ENCODE measurements at places on chromosomes 4 and X.
A peak's percentile ranks its signal among the peaks of the same experiment; 100 is the strongest.

DNA sequence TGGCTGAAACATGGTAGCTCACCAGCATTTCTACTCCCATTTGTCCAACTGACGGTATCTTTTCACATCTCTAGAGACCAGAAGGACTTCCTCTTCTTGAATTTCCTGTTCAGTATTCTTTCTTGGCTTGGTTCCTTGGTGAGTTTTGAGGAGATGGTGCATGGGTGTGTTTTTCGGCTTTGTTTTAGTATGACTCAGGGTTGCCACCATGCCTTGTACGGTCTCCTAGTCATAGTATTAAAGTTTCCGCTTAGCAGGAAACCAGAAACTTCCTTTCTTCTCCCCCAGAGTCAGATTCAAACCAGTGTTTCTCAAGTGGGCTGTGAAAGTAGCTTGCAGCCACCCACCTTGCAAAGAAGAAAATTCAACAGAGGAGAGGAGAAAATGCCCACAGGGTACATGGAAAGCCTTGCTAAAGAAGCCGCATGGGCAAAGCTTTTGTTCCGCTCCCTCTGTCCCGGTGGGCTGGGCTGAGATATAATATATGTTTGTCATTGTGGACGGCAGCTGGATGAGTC is 5.7 kb downstream of the CD99 start:
- DNase-seq: no peak

DNA sequence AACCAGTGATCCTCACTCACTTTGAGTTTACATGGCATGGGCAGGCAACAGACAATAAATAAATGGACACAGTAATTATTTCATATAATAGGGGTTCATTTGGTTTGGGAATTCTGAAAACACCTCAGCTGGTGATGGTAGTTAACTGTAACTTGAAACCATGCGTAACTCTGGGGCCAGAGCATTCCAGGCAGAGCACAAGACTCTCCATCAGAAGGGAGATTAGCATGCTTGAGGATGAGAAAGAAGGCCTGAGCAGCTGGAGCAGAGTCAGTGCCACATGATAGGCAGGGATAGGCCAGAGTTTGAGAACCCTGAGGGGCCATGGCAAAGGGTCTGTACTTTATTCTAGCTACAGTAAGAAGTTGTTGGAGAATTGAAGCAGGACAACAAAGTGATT is 56.3 kb upstream of the CXCL8 start:
- DNase-seq: no peak

DNA sequence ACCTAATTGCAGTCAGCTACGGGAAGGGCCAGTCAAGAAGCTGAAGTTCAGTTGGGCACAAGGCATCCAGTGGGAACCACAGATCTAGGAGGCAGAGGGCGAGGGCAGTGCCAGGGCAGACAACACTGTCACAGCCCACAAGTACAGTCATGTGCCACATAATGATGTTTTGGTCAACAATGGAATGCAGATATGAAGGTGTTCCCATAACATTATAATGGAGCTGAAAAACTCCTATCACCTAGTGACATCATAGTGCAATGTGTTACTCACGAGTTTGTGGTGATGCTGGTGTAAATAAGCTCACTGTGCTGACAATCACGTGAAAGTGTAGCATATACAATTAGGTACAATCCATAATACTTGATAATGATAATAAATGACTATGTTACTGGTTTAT is 4.5 kb upstream of the TMEM255A start:
- no peak for DNase-seq

- no peak for DNase-seq
These were observed 31.5 kb downstream of the PALLD start for GRCh38 chr4:168528131-168528949.

- DNase-seq: no peak
These were observed 13.7 kb downstream of the RASSF6 start for GRCh38 chr4:73606465-73606974.

GRCh38 chrX:116413273-116413672 is 23.1 kb upstream of the SLC6A14 start:
- DNase-seq: no peak

- DNase-seq: no peak
These were observed 73.9 kb downstream of the NSG1 start for GRCh38 chr4:4460759-4461158.

- DNase-seq: no peak
These were observed 384.3 kb upstream of the ACTRT1 start for GRCh38 chrX:128436397-128437103.

DNA sequence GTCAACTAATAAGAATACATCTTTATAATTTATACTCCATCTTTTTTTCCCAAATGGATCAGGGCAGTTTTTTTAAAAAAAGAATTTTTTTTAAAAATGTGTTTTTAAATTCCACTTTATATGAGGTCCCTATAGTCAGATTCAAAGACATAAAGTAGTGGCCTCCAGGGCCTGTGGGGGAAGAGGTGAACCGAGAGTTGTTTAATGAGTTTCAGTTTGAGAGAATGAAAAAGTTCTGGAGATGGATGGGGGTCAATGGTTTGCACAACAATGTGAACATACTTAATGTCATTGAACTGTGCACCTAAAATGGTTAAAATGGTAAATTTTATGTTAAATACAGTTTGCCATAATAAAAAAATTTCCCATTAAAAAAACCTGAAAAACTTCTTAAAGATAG is 53.8 kb downstream of the ZNF827 start:
- DNase-seq: no peak

GRCh38 chr4:137576446-137576845 is 44.2 kb upstream of the PCDH18 start:
- DNase-seq: no peak

GRCh38 chrX:149274516-149275105 is 230.5 kb downstream of the IDS start:
- no peak for DNase-seq

DNA sequence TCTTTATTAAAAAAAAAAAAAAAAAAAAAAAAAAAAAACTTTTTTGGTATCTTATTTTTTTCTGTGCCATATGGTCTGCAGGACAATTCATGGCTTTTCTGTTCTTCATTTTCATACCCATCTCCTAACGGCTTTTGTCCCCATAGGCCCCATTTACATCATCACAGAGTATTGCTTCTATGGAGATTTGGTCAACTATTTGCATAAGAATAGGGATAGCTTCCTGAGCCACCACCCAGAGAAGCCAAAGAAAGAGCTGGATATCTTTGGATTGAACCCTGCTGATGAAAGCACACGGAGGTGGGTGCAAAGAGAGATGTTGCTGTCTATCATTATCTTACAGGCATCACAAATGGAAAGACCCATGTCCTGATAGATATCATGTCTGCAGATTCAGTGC is 49.1 kb downstream of the PDGFRA start:
- no peak for DNase-seq

GRCh38 chrX:10120331-10120730 is 36.4 kb upstream of the CLCN4 start:
- no peak for DNase-seq

- no peak for DNase-seq
These were observed 68.3 kb downstream of the TEX13C start for GRCh38 chrX:125387945-125388344.

GRCh38 chr4:139331185-139331584 is 28.9 kb upstream of the NDUFC1 start:
- no peak for DNase-seq

GRCh38 chrX:49155243-49155899 is 7.2 kb upstream of the MAGIX start:
- peak; percentile 83 for DNase-seq

DNA sequence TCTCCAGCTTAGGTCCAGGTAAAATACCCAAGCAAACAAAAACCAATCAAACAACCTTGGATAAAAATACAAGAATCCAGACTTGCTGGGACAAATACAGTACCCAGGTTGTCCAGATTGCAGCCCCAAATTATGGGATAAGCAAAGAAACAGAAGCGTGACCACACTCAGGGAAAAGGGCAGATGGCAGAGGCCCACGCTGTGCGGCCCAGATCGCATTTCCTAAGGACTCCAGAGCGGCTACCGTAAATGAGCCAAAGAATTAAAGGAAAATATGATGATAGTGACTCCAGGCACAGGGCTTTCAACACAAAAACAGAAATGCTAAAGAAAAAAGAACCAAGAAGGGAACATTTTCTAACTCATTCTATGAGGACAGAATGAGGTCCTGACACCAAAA is 50.3 kb downstream of the FGFRL1 start:
- DNase-seq: no peak

Measured in sigmoid colon (tissue), 7 donors.